ENCODE measurements at places on chromosomes 7 and 10.

- no peak for DNase-seq
Measured at GRCh38 chr7:151380199-151381097, 29.4 kb downstream of the WDR86 start.

GRCh38 chr7:132179080-132179430, 397.2 kb downstream of the PLXNA4 start:
- DNase-seq: no peak

DNA sequence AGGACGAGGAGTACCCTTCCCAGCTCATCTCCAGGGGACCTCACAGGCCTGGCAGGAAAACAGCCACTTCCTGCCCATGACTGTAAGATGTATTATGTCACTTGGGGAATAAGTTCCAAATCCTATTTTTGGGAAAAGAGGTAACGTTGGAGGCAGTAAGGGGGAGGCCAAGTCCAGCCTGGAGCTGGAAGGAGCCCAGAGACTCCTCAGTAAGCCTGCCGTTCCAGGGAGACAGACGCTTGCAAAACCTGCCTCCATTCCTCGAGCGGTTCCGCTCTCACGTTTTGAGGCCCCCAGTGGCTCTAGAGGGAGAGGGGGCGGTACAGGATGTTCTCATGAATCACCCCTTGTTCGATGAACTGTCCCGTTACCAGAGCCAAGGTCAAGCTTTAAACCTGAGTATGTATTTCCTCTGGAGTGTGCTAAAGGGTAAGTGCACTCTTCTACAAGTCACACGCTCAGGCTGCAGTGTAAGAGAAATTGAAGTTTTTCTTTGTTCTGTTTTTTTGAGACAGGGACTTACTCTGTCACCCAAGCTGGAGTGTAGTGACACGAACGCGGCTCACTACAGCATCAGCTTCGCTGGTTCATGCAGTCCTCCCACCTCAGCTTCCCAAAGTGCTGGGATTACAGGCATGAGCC, 45.5 kb upstream of the CYTH3 start:
- DNase-seq: no peak

DNA sequence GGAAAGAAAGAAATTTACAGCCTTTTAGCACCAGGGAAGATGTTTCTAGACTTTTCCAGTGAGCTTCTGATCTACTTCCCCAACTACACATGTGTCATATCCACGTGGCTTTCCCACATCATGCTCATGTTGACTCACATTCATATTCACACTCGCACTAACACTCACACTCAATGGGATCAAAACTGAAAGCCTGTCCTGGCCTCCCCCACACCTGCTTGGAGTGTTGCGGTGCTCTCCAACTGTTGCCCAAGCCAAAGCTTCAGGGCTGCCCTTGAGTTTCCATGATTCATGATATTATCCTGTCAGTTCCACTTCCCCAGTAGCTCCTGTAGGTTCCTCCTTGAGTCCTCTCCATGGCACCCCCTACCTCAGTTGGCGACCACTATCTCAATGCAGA, 444.4 kb downstream of the GATA3 start:
- DNase-seq: no peak

DNA sequence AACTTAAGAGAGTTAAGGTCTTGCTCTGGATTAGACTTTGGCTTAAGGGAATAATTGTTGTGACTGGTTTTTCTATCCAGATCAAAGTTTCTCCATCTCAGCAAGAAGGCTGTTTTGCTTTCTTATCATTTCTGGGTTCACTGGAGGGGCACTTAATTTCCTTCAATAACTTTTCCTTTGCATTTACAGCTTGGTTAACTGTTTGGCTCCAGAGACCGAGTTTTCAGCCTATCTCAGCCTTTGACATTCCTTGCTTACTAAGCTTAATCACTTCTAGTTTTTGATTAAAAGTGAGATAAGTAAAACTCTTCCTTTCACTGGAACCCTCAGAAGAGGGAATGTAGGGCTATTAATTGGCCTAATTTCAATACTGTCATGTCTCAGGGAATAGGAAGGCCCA, 76.4 kb downstream of the LARP4B start:
- no peak for DNase-seq

DNA sequence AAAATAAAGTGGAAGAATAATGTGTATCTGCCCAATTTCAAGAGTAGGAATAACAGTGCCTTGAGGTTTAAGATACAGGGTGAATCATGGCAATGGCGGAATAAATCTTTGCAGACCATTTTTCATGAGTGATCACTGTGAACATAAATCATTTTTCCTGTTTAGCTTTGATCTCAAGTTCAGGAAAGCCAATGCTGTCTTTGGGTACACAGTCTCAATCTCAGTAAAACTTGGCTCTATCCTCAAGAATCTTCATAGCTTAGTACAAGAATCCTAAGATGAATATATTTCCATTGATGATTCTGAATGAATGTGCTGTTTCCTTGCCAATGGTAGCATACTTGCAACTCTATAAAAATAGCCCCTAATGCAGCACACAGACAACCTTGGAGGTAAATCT, 6.8 kb downstream of the NAMPT start:
- DNase-seq: no peak

- DNase-seq: no peak
Measured at GRCh38 chr10:5443429-5443828, 31.1 kb downstream of the NET1 start.

- DNase-seq: no peak
Measured at GRCh38 chr7:94763268-94763667, 107.3 kb upstream of the SGCE start.

DNA sequence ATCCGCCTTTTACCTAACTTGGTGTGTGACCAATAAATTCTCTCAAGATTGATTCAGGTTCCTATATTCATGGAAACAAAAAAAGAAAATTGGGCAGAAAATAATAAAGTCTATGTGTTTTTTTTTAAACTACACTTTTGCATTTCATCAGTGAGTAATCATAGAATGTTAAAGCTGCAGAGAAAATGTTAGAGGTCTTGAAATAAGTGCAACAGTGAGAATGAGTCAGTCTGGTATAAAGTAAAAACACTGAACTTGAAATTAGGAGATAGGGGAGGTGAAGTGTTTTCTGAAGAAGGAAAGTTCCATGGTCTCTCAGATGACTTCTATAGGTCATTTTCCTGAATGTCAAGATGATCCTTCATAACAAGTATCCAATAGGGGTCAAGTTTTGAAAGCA, 202.6 kb upstream of the NRP1 start:
- no peak for DNase-seq

GRCh38 chr10:65945061-65945460, 980.8 kb upstream of the LRRTM3 start:
- no peak for DNase-seq

DNA sequence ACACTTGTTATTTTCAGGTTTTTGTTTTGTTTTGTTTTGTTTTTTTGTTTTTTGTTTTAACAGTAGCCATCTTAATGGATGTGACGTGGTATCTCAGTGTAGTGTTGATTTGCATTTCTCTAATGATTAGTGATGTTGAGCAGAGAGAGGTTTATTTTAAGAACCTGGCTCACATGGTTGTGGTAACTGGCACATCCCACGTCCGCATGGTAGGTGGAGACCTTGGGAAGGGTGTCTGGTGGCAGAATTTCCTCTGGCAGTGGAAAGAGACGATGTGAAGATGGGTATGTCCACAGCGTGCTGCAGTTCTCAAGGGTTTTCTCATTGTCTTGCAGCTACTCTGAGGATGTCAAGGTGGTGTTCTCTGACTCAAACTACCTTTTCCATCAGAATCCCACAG, 252.2 kb downstream of the GALNT17 start:
- no peak for DNase-seq

- no peak for DNase-seq
Measured at GRCh38 chr7:26202019-26202990, 760 bp downstream of the CBX3 start.

DNA sequence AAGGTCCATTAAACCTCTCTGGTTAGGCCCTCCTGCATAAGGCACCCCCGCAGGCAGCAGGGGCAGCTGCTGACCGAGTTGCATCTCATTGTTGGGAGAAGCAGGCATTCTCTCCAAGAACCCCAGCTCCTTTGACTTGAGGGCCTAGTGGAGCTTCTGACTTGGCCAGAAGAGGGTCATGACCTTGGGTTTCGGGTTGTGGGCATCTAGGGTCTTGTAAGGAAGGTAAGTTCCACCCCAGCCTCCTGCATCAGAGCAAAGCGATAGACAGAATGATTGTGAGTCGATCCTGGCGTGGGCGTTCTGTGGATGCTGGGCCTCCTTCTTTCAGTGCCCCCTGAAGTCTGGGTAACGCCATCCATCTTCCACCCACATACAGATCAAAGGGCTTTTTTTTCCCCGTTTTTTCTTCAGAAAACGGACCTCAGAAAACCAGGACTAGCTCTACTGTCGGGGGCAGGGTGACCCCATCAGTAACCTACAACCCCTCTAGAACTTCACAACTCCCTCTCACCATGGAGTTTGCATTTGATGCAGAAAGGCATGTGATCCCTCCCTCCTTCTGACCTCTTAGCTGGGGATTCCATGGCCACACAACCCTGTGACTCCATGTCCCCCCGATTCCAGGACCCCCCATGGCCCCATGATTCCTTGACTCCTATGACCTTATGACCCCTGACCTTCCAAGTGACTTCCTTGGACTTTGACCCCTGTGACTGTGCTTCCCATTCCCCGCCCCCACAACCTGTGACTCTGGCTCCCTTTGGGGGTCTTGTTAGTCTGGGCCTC, 3.0 kb downstream of the SEMA4G start:
- no peak for DNase-seq

DNA sequence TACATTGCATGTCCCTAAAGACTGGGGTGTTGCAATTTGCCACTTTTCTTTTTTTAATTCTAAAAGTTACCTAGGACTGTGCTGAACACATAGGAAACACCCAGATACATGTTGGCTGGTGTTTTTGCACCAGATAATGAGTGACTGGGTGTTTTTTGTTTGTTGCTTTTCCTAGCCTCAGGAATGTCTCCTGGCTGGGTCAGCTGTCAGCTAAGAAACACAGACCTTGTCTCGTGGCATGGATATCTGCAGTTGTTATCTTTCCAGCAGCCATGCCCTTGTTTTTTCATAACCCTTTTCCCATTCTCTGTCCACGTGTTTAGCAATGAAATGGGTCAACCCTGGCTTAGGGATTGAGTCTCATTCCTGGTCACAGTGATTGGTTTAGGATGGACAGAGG, 433.9 kb upstream of the ZMIZ1 start:
- no peak for DNase-seq

GRCh38 chr10:17649836-17650235, 5.9 kb downstream of the STAM start:
- no peak for DNase-seq

DNA sequence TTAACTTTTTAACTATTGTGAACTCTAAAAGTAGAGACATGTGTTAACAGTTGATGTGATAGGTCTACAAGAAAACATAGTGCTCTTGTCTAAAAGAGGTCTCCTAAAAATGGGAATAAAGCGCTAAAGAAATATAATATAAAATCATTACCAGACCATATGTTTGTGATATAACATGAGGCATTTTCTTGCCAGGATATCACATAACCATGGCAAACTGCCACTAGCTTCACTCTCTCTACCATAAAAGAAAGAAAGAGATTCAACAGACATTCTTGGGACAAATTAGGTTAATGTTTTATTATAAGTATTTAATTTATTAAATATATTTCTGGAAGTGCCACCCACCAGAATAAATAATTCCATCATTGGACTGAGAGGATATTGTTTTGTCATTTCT, 115.0 kb downstream of the TMEM26 start:
- DNase-seq: no peak

- no peak for DNase-seq
Measured at GRCh38 chr10:86310291-86310690, 56.3 kb downstream of the GRID1 start.

DNA sequence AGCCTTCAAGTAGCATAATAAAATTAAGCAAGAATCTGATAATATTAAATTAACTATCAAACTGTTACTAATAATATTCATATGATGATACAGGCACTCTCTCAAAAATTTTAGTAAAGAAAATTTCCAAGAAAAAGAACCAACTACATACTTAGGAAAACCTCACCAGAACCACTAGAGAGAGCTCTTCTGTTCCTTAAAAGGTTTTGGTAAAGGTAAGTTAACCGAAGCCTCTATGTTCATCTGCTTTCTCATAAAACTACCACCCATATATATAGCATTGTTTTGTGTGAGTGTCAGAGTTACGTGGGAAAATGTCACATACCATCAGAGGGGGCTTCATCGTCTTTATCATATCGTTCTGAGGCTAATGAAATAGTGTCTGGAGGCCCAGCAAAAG, 20.7 kb downstream of the SKAP2 start:
- no peak for DNase-seq

GRCh38 chr10:106296750-106297392, 867.6 kb downstream of the SORCS1 start:
- no peak for DNase-seq
